Stimulated activated CD4-positive, alpha-beta T cell treated with anti-CD3 and anti-CD28 coated beads, TNF-alpha, amount 100 ng/mL, for 24 hours (primary cell): ENCODE measurements at places on chromosomes 7 and 10.

DNA sequence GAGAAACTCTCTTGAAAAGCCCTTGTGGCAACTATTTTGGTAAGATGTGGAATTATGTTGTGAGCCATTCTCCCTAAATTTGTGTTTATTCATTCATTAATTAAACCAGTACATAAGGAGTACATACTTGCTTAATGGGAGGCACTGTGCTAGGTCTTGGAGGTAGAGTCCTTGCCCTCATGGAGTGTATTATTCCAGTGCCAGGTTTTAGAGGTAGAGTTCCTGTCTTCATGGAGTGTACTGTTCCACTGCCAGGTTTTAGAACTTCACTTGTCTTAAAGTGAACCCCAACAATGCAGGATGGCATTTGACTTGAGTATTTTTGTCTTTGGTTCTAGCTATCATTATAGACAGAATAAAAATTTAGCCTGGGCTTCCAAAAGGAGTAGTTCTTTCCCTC lies 8.8 kb downstream of the MXI1 start:
- DNase-seq = no peak

GRCh38 chr7:22672846-22673680 lies 53.9 kb upstream of the IL6 start:
- DNase-seq = no peak

GRCh38 chr7:67690700-67691099 lies 694.1 kb downstream of the TYW1 start:
- no peak for DNase-seq

GRCh38 chr10:19970717-19971116 lies 154.5 kb downstream of the PLXDC2 start:
- DNase-seq = no peak

DNA sequence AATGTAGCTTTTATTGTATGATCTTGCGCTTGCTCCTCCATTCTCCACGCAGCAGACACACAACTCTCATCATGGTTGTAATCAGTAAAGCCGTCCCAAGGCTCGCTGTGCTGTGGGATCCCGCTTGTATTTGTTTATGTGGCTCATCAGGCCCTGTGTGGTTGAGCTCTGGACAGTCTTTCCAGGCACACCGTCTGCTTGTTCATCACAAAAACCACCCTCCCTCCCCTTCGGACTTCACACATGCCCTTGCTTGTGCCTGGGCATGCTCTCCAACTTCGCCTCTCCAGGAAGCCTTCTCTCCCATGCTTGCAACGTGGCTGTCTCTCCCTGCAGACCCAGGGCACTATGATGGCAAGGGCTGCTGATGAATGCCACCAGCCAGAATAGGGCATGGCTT lies 62.4 kb downstream of the HK1 start:
- DNase-seq = no peak
